MV-4-11 (cell line): ENCODE measurements at places on chromosomes 4 and X.
A peak's percentile ranks its signal among the peaks of the same experiment; 100 is the strongest.

GRCh38 chr4:7415927-7416686 lies 18.6 kb downstream of the PSAPL1 start:
- DNase-seq = no peak

DNA sequence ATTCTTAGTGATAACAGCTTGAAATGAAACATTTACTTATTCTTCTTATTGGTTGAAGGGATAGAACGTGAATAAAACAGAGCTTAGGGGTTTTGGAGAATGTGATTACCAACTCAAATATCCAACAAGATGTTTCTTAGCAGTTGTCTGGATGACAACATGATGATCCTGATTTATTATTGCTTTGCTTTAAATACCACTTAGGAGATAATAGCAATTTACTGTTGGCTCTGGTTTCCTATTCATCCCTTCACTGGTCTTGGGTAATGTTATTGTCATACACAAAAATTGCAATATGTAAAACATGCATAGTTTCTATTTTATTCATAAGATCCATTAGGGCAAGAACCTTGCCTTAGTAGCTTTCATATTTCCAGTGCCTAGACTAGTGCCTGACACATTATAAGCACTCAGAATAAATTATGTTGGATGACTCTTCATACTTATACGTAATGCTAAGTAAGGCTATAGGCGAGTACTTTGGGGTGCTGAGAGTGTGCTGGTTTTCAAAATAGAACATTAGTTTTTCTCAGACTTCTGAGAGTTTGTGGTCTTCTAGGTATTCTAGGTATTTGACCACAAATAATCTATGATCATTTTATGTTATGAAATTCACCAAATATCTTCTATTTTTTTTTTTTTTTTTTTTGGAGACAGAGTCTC lies 58.6 kb upstream of the PGRMC2 start:
- DNase-seq = no peak

- DNase-seq = no peak
These were observed 31.3 kb upstream of the GNRHR start for GRCh38 chr4:67785528-67785927.

DNA sequence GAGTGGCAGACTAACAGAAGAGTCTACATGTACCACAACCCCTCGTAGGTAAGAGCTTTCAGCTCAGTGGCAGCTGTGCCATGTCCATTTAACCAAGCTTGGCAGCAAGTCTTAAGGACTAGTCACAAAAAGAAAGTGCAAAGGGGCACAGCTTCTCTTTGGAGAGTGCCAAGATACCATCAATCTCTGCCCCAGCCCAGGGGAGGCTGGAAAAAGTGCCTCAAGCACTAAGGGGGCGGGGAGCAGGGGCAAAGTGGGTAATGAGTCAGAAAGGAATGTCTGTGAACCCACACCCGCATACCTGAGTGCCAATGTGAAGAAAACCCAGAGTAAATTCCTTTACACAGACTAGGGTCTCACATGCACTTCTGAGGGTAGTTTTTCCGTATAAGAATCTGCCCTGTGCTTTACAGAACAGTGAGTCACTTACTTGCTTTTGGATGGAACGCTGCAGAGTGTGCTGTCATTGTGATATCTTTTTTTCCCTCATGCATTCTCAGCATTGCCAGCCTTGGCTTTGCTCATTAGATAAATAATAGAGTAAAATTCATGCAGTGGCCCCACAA lies 219.8 kb downstream of the ZNF674 start:
- DNase-seq = no peak

DNA sequence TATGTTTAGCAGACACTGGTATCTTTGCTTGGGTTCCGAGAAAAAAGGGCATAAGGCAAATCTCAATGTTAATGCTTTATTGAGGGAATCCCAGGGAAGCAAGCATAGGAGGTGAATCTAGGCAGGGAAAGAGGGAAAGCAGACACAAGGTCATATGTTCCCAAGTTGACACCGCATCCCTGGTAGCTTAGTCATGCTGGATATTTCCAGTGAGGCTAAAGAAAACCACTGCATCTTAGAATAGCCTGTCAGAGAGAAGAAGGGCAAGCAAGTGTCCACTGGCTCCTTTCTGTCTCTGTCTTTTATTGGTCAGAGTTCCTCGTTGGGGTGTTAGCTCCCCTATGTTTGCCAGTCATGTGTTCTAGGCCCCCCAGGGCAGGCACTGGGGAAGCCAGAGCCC lies 104.7 kb downstream of the NKX6-1 start:
- DNase-seq = no peak

DNA sequence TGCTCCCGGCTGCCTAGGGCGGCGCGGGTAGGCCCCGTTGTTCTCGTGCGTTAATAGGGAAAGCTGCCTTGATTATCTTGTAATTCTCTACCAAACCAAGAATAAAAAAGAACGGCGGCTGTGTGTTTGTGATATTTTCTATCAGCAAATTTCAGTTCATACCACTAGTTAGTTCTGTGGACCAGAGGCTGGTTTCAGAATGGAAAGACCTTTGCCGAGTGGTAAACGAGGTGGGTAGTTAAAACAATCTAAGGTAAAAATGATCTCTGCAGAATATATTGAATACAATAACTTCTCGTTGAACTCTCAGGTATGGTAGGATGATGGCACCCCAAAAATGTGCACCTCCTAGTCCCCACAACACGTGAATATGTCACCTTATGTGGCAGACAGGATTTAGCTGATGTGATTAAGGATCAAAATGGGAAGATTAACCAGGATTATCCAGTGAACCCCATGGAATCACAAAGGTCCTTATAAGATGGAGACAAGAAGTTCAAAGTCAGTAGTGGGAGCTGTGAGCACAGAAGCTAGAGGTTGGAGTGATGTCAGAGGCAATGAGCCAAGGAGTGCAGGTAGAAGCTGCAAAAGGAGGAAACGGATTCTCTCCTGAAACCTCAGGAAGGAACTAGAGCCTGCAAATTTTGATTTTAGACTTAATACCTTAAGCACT lies 574 bp upstream of the CFAP97 start:
- no peak for DNase-seq

DNA sequence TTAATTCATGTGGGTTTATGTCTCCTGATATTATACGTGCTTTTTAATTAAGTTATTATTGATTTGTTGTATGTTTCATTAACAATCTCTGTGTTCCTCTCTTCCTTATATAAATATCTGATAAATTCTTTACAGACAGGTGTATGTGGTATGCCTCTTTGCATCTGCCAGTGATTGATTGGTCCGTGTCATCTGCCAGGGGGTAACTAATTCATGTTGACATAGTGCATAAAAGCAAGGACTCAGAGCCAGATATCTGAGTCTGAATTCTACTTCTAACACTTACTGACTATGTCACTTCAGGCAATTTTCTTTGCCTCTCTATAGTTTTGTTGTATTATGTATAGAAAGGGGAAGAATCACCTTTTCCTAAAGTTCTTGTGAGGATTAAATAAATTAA lies 5.2 kb upstream of the AMBN start:
- no peak for DNase-seq

DNA sequence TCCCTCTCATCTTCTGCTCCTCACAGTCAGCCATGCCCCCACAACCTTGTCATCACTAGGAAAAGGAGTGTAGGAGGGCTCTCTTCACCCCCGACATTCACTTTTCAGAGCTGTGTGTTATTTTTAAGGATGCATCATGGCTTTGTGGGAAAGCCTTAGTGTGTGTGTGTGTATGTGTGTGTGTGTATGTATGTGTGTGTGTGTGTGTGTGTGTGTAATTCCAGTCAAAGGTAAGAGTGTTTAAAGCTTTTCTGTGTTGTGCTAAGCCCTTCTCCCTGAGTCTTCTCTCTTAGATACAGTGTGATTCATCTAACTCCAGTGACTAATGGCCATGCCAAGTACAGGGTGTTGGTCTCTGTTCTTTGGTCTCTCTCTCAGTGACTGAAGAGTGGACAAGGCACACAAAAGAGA lies 76.6 kb downstream of the CHIC2 start:
- DNase-seq = no peak

GRCh38 chrX:72142094-72142793 lies 10.5 kb upstream of the RTL5 start:
- peak; percentile 14 for DNase-seq

DNA sequence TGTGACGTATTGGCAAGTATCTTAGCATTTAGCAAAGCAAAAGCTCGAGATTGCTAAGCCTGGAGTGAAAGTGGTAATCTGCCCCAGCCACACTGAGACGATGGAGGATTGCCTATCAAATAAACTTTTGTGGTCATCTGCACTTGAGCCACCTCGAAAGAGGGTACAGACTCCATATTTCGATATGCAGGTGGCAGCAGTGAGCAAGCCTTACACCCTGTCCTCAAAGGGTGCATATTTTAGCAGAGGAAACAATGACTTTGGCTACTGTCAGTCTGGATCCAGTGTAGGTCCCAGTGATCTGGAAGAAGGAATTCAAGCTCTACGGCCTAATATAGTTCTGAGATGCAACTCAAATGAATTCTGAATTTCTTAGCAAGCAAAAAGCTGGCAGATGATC lies 153.9 kb downstream of the ATG4A start:
- DNase-seq = no peak

DNA sequence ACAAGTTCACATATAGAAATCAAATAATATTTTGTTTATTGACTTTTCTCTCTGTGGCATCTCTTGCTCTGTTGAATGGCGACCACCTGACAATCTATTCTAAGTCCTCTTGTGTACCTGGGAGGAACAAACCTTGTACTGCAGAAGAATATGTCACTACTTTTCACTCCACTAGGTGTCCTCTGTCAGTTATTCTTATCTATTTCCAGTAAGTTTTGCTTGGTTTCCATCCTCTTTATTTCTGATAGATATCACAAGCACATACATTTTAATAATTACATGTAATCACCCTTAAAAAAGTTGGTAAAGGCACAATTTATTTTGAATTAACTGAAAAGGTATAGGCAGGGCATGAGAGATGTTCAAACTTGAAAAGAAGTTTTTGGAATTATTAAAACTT lies 238.4 kb downstream of the SNCA start:
- no peak for DNase-seq

GRCh38 chr4:26252349-26253025 lies 68.3 kb upstream of the RBPJ start:
- no peak for DNase-seq

- no peak for DNase-seq
These were observed 71.7 kb downstream of the DDX60L start for GRCh38 chr4:168408620-168409019.

DNA sequence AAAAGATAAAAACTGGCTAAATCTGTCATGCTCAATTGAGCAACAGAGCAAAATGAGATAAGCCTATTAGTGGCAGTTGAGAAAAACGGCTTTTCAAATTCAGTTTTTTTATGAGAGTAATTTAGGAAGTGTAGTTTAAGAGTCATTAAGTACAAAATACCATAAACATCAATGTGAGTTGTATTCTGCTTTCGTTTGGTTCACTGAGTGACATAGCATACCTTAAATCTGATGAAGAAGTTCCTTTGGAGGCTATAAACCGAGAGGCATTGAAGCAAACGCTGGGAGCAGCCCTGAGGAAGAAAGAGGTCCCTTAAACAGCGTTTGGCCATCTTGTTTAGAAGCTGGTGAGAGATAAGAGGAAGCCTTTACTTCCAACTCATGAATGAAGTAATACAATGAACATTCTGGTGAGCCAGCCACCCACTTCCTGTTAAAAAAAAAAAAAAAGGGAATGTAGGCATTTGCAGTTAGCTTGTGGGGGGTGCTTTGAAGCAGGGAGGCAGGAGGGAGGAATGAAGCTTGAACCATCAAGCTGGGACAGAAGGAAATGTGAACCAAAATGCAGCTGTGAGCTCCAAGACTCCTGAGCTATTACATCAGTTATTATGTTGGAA lies 132.3 kb downstream of the ZNF330 start:
- peak; percentile 83 for DNase-seq

DNA sequence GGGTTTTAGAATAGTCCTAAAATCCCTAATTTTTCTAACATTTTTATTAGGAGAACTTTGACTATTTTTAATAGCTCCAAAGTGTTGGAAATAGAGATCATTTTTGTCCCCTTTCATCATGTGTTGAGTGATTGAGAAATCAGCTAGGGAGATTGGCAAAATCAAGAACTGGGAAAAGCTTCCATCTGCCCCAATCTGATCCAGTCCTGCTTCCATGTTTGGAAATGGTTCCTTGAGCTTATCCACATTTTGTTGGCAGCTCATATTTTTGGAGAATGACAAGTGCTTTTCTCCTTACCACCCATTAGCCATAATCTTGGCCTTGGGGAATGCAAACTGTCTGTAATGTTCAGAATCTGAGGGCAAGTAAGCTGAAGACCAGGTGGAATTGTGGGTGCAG lies 73.9 kb downstream of the SYNPO2 start:
- no peak for DNase-seq

DNA sequence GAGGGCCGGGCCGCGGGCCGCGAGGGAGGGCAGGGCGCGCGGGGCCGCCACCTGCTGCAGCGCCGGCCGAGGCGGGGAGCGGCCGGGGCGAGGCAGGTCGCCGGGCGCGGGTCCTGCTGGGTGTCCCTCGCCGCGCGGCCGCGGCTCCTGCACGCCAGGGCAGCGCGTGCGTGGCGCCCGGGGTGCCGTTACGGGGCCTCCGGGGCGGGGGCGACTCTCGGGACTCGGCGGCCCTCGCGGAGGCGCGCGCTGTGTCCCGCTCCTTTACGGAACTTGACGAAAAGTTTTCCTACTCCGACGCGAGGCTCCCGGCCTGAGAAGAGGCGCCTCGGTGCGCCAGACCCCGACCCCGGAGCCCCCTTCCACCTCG lies 329 bp downstream of the TBC1D14 start:
- DNase-seq = no peak

DNA sequence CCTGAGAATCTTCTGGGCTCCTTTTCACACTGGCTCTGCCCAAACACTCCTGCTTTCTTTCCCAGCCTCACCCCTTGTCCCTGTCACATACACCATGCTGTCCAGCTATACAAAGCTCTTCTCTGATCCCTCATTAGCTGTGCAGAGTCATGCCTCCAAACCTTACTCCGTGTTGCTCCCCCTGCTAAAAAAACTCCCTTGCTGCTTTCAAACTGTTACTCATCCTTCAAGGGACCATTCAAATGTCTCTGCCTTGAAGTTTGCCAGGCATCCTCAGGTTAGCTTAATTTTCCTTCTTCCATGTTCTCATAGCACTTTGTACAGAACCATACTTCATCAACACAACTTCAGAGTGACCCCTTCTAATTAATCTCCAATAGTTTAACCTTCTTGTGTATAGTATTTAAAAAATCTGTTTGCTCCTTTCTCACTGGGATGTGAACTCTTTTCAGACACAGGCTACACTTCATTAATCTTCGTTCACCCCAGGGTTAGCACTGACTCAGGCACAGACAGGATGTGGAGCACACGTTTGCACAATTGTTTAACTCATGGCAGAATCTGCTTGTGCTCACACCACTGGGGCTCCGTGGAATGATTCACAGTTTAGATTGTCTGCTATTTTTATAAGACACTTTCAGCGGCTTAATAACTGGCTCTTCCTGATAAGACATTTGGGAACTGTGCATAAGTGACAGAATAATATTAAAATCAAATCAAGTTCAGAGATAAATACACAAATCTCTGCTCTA lies 21.4 kb upstream of the SEL1L3 start:
- DNase-seq = peak; percentile 76

GRCh38 chr4:55303760-55304165 lies 42.3 kb upstream of the SRD5A3 start:
- peak; percentile 5 for DNase-seq

DNA sequence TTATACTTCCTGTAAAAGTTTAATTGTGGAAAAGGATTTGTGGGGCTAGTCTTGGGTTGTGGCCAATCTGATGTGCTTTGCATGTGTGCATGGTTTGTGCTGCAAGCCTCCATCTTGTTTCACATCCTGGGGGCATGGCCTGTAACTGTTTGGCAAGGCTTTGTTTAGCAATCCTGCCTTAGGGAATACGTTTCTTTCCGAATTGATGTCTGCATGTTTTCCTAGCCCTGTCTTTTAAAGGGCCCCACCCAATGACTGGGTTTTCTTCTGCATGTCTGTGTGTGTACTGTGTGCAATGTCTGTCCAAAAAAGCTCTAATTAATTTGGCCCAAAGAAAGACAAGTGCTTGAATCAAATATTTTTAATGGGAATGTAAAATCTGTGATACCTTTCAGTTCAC lies 74.6 kb upstream of the MID1IP1 start:
- no peak for DNase-seq
